ENCODE measurements at places on chromosomes 11 and 22. TPM values are rescaled to one million over a fixed set of nuclear protein-coding genes. Genes with fewer than 3 reads are reported as not detected.

MS4A3 gene
- total RNA-seq, result not detected

SERPIND1 gene
- 1.2 TPM for total RNA-seq

TTC36 gene
- 9.0 TPM for total RNA-seq

OR8J1 gene
- total RNA-seq, result not detected

ZNHIT2 gene
- total RNA-seq, result 26.8 TPM

MRPL48 gene
- 20.4 TPM for total RNA-seq

RCOR2 gene
- total RNA-seq, result 1.6 TPM

P2RX6 gene
- 0.66 TPM for total RNA-seq

CRYAB gene
- total RNA-seq, result 702 TPM

MYO18B gene
- under 0.01 TPM for total RNA-seq

BTBD18 gene
- total RNA-seq, result not detected

ZNF70 gene
- total RNA-seq, result 5.4 TPM

SLC22A9 gene
- total RNA-seq, result not detected

TRIM66 gene
- total RNA-seq, result 7.1 TPM

WT1 gene
- total RNA-seq, result not detected

FXYD6 gene
- total RNA-seq, result 74.1 TPM

KRTAP5-2 gene
- not detected for total RNA-seq

B3GAT1 gene
- total RNA-seq, result 18.0 TPM

ELMOD1 gene
- 0.66 TPM for total RNA-seq

GAL3ST1 gene
- total RNA-seq, result 17.4 TPM

GLB1L2 gene
- 2.0 TPM for total RNA-seq

YAP1 gene
- total RNA-seq, result 198 TPM

PGA5 gene
- not detected for total RNA-seq

C1QTNF5 gene
- 55.2 TPM for total RNA-seq

NLRP14 gene
- total RNA-seq, result 0.59 TPM

OVOL1 gene
- total RNA-seq, result not detected

SLC22A8 gene
- total RNA-seq, result not detected

KCNC1 gene
- not detected for total RNA-seq

ROBO3 gene
- 24.6 TPM for total RNA-seq

GLB1L3 gene
- total RNA-seq, result not detected

CCDC116 gene
- 0.22 TPM for total RNA-seq

SEPTIN5 gene
- total RNA-seq, result 24.5 TPM

ATXN10 gene
- 188 TPM for total RNA-seq

PNPLA5 gene
- total RNA-seq, result not detected

POU2AF1 gene
- total RNA-seq, result not detected

MUC2 gene
- not detected for total RNA-seq

TBX10 gene
- total RNA-seq, result not detected

ADSL gene
- total RNA-seq, result 36.1 TPM

CHRDL2 gene
- not detected for total RNA-seq

RAG2 gene
- not detected for total RNA-seq

TMEM151A gene
- total RNA-seq, result not detected

APOL1 gene
- total RNA-seq, result 10.0 TPM

TRIM22 gene
- 131 TPM for total RNA-seq

APOBEC3H gene
- total RNA-seq, result 1.1 TPM

LDHAL6A gene
- total RNA-seq, result not detected

APOL3 gene
- total RNA-seq, result 93.5 TPM

KRTAP5-1 gene
- total RNA-seq, result not detected

TRIM6 gene
- 5.9 TPM for total RNA-seq

ISX gene
- total RNA-seq, result not detected

GDPD4 gene
- total RNA-seq, result not detected

TMEM9B gene
- total RNA-seq, result 48.6 TPM
